ENCODE measurements at places on chromosomes 11 and 22.

DNA sequence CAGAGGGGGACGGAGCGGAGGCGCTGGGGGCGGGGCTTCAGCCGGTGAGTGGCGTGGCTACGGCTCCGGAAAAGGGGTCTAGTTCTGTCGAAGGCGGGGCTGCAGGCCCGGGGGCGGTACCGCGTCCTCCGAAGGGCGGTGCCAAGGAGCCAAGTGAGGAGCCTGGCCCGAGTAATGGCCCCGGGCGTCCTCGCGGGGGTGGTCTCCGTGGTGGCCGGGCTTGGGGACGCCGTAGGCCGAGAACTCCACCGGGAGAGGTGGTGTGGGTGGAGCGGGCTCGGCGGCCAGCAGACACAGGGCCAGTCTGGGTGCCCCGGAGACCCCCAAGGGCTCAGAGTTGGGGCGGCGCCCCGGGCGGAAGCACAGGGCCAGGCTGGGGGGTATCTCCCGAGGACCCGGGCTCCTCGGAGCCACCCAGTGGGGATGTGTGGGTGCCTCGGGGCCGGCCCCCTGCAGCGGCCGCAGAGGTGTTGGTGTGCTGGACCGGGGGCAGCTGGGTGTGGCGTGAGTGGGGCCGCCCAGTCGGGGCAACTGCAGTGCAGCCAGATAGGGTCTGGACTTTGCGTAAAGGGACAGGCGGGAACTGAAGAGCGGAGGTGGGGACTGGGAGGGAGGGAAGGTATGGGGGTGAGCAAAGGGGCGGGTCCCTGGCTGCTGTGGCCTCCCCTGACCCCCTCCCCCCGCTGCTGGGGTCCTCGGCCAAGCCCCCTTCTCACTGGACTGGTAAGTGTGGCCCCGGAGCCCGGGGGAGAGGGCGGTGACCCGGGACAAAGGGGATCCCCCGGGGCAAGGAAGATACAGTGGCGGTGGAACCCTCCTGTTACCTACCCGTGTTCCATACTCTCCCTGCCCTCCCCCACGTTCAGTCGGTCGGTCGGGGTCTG lies 838 bp downstream of the FKBP2 start:
- DNase-seq = no peak

GRCh38 chr11:62680825-62681240 lies 2.0 kb upstream of the UBXN1 start:
- no peak for DNase-seq

GRCh38 chr11:110379261-110379660 lies 50.5 kb upstream of the FDX1 start:
- no peak for DNase-seq

DNA sequence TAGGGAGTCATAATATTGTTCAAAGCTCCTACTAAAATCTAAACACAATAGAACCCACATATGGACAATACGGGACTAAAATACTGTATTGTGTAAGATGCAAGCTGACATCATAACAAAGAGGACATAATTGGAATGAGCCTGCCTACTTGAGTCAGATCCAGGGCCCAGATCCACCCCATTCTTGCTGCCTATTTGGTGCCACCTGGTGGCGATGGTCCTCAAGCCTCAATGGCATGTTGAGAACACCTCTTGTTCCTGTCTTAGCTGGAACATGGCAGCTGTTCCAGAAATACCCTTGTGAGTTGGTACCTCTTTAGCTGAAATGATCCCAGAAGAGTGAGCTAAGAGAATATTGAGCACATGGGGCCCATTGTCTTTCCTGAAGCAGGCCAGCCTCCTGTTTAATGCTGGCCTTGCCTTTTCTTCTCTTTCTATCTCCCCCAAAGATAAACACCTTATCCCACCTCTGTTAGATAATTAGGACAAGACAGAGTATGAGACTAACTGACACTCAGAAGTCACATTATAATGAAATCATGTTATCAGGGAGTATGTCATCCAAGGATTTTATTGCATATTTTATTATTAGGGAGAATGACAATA lies 680.9 kb upstream of the ANO5 start:
- no peak for DNase-seq

Measured in T follicular helper cell (primary cell).